Globus pallidus (tissue), 1 donor: ENCODE measurements at places on chromosomes 2 and 18.
A peak's percentile ranks its signal among the peaks of the same experiment; 100 is the strongest.

GRCh38 chr2:31294196-31294595 lies 60.2 kb downstream of the EHD3 start:
- DNase-seq: no peak

GRCh38 chr18:68262690-68263294 lies 452.1 kb downstream of the TMX3 start:
- no peak for DNase-seq

DNA sequence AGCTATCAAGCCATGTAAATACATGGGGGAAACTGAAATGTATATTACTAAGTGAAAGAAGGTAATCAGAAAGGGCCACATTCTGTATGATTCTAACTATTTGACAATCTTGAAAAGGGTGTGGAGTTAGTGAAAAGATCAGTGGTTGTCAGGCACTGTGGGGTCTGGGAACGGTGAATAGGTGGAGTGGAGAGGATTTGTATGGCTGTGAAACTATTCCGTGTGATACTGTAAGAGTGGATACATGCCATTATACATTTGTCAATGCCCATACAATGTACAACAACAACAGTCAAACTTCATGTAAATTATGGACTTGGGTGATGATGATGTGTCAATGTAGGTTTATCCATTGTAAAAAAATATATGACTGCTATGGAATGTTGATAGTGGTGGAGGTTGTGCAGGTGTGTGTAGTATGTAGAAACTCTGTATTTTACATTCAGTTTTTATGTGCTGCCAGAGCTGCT lies 1116.2 kb downstream of the SUCLG1 start:
- DNase-seq: no peak

DNA sequence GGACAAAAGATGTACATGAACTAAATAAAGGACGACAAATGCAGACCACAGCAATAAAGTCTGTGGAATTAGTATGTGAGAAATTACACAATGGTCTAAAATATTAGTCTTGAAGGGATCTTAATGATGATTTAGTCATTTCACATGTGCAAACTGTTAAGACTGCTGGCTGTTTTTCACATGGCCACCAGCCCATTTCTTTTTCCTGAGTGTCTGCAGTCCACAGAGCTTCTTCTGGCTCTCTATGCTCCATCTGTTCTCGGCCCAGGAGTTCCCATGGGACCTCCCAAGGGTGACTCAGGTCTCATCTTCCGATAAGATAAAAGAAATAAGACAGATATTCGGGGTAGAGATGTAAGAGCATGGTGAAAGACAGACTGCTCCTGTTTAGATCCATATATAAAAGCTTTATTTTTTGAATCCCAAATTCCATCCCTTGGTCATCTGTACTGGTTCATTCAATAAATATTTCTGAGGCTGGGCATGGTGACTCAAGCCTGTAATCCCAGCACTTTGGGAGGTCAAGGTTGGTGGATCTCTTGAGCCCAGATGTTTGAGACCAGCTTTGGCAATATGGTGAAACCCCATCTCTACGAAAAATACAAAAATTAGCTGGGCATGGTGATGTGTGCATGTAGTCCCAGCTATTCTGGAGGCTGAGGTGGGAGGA lies 20.1 kb downstream of the IL1RL1 start:
- no peak for DNase-seq

DNA sequence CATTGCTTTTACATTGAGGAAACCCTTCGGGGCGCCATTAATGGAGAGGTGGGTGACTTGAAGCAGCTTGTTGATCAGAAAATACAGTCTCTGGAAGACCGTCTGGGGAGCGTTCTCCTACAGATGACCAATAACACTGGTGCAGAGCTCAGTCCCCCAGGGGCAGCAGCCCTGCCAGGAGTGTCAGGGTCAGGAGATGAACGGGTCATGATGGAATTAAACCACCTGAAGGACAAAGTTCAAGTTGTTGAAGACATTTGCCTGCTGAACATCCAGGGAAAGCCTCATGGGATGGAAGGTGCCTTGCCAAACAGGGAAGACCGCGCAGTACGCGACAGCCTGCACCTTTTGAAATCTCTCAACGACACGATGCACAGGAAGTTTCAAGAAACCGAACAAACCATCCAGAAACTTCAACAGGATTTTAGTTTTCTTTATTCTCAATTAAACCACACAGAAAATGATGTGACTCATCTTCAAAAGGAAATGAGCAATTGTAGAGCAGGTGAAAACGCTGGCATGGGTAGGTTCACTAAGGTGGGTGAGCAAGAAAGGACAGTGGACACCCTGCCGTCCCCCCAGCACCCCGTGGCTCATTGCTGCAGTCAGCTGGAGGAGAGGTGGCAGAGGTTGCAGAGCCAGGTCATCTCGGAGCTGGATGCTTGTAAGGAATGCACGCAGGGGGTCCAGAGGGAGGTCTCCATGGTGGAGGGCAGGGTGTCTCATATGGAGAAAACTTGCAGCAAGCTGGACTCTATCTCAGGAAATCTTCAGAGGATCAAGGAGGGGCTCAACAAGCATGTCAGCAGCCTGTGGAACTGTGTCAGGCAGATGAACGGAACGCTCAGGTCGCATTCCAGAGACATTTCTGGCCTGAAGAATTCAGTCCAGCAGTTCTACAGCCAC lies 45.0 kb downstream of the EMILIN2 start:
- DNase-seq: no peak

GRCh38 chr2:53969285-53969967 lies 1.4 kb downstream of the PSME4 start:
- peak; percentile 42 for DNase-seq

DNA sequence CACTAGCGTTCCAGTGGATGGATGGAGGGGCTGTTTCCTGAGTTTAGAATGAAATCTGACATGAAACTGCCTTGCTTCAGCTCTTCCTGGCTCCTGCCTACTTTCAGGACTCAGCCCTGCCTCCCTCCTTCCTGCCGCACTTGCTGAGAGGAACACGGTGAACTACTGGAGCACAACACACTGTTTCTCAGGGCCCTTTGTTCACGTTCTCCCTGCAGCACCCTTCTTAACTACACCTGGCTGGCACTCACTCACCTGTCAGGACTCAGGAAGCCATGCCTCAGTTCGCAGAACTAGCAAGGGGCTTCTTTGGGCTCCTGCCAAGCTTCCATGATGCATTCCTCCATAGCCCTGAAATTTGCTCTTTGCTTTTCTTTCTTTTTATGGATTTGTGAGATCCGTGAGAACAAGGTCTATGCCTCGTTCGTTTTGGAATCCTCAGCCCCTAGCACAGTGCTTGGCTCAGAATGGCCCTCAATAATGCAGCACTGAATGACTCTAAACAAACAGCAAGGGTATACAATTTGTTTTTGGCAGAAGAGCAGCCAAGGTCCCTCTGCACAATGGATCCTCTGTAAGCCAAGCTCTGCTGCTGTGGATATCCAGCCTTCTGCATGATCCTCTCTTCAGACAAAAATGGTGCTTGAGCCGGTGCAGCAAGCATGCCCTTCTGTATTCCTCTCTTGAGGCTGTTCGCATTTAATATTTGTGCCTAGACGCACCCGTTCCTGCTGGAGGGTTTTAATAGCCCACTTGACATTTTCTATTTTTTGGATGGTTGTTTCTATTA lies 357.0 kb downstream of the TSN start:
- peak; percentile 23 for DNase-seq

DNA sequence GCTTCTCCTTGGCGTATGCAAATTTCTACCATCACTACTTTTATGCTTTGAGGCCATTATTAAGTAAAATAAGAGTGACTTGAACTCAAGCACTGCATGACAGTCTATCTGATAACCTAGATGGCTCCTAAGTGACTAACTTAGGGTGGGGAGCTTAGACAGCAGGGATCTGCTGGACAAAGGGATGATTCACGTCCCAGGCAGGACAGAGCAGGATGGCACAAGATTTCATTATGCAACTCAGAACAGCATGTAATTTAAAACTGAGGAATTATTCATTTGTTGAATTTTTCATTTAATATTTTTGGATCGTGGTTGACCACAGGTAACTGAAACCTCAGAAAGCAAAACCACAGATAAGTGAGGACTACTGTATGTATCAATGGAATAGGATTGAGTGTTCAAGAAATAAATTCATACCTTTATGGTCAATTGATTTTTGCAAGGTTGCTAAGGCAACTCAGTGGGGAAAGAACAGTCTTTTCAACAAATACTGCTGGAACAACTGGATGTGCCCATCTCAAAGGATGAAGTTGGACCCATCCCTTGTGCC lies 115.3 kb downstream of the MBD2 start:
- DNase-seq: no peak

GRCh38 chr2:39488450-39488849 lies 51.4 kb upstream of the MAP4K3 start:
- DNase-seq: no peak

GRCh38 chr18:37481072-37481471 lies 84.5 kb downstream of the CELF4 start:
- no peak for DNase-seq

DNA sequence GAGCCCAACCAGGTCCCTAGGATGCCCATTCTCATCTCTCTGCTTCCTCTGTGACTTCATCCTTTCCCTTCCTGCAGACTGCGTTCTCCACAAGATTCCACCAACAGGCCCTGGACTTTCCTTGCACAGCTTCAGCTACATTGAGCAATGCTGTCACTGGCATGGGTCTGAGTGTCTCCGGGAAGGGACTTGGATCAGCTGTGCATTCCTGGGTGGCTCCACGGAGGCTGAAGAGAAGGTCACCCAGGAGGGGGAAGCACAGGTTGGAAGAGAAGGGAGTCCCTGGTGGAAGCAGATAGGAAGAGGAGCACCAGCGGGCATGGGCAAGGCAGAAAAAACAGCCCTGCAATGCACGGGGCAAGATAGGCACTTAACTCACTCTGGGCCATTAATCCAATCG lies 140.5 kb downstream of the UXS1 start:
- no peak for DNase-seq

GRCh38 chr2:185979546-185980071 lies 241.0 kb downstream of the FSIP2 start:
- DNase-seq: no peak

GRCh38 chr2:219221957-219222518 lies 3.3 kb upstream of the ABCB6 start:
- DNase-seq: no peak

DNA sequence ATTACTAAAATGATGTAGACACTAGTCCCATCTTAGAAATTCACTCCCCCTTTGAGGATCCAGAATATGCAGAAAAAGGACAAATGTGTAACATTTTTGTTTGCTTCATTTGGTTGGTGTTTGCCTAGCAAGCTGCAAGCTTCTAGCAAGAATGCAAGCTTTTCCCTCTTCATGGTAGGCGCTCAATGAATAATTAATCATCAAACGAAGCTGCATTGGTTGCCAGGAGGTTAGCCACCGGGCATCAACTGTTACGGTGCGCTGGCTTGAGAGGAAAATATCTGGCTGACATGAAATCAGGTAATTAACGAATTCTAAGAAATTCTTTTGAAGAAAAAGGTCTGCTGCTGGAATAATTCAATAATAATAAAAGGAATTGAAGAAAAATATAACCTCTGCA lies 341.0 kb upstream of the KYNU start:
- no peak for DNase-seq

- peak; percentile 7 for DNase-seq
These were observed 1.5 kb downstream of the CAB39 start for GRCh38 chr2:230714136-230714480.

GRCh38 chr18:62784966-62785413 lies 69.6 kb downstream of the PHLPP1 start:
- peak; percentile 93 for DNase-seq

DNA sequence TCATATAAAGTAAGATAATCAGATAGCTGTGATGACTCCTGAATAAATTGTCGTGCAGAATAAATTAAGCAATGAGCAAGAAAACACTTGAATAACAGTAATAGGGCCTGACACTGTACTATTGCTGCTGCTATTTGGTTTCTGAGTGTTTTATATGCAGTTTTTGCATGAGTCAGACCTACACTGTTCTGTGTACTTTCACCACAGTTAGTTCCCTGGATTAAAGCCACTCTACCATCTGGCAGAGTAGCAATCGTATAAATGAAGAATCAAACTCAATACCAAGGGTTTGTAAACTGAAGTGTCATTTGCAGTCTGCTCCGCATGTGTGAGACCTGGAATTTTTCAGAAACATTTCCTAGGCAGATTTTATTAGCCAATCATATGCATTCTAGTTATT lies 398.6 kb upstream of the CDH7 start:
- no peak for DNase-seq

DNA sequence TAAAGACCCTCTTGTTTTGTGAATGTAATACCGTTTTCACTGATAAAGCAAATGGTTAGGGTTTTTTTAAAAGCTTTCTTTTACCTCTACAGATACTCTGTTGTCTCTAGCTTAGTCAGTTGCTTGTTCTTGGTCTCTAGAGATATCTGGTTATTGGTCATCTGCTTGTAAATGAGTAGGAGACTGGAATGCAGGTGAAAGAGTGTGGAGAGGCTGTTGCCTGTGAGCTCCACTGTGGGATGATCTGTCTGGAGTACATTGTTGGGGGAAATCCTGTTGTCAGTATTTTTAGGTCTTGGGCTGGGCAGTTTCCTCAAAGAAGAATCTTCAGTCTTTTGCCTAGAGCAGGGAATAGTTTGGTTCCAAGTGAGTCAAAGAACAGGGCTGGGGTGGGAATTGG lies 67.7 kb downstream of the SMCHD1 start:
- DNase-seq: no peak

DNA sequence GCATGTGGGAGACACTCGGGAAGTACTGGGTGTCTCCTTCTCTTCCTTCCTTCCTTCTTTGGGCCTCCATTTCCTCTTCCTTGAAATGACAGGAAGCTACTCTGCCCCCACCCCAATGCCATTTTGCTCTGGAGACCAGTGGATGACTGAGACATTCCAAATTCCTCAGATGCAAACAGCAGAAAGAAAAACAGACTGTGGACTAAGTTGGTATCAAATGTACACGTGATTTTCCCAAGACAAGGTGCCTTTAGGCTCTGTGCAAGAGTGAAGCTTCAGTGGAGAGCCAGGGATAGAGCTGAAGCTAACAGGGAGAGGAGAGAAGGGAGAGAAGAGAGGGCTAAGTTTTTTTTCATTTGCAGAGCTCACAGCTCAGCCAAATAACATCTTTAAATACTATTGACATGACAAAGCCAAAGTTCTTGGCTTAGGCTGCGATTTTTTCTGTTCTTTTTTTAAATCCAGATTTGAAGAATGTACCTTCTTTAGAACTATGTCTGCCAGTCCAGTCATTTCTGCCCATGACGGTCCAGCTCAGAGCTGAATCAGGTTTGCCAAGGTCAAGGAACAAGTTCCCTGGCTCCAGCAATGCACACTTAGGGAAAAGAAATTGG lies 84.5 kb upstream of the LCLAT1 start:
- DNase-seq: no peak

GRCh38 chr2:216991563-216991962 lies 131.7 kb upstream of the TNP1 start:
- no peak for DNase-seq

DNA sequence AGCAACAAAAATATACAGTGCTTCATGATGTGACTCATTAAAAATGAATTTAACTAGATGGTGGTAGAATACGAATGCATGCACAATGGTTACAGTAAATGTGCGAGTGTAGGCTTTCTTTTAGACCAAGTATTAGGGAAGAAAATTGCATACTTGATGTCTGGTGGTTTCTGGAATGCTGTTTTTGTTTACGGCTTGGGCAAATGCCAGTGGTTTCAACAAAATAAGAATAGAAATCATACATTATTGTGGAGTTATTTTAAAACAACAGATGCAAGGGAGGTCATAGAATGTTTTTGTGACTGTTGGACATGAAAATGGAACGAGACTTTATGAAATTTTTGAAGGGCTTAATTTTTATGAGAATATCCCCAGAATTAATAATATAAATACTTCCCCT lies 580.9 kb downstream of the PLCL1 start:
- no peak for DNase-seq
